Forelimb muscle (tissue), 1 donor: ENCODE measurements at places on chromosomes 1 and 21. TPM values are rescaled to one million over a fixed set of nuclear protein-coding genes. Genes with fewer than 3 reads are reported as not detected.

DNA sequence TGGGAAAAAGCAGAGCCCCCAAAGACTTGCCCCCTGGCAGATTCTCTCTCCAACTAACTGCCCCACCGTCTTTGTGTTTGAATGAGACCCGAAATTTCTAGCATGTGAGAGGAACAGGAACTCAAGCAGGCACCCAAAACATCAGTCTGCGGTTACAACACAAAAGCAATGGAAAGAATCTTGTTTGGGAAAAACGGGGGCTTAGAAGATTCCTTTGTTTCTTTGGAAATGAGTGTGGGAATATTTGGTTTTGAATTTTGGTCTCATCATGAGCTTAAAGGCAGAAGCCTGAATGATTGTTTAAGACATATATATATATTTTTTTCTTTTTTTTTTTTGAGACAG, 188.9 kb upstream of the TMEM51 start:
- no peak for DNase-seq

GRCh38 chr1:201282931-201283829, at the start of gene PKP1:
PKP1 (plus strand) TSS chr1:201283506; CDS start chr1:201283703, 197 bp downstream.
- no peak for DNase-seq

SAMD11 gene
- 5.6 TPM for polyA plus RNA-seq

DPYD gene
- 8.1 TPM for polyA plus RNA-seq

- no peak for DNase-seq
Measured at GRCh38 chr1:54107131-54107530, 45.7 kb downstream of the CDCP2 start.

GRCh38 chr1:19372602-19373001, 60.5 kb downstream of the SLC66A1 start:
- DNase-seq: no peak

- DNase-seq: no peak
Measured at GRCh38 chr1:5448486-5448885, 543.7 kb downstream of the NPHP4 start.

RXRG gene
- 58.1 TPM for polyA plus RNA-seq

DNA sequence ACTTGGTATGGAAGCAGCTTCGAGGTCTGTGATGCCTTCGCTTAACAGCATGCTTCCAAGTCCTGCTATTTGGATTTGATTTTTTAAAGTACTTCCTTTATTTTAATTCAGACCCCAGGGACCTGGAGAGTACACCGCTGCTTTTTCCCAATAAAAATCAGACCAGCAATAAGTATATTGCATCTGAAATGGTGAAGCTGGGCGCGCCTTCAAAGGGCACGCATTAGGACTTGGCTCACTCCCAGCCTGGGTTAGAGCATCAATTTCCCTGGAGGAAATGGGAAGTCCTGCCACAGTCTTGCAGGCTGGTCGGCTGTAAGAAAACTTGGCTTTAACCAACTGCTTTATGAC, 325.1 kb downstream of the RRAGC start:
- DNase-seq: no peak

- DNase-seq: no peak
Measured at GRCh38 chr1:2998503-2999100, 22.7 kb upstream of the ACTRT2 start.

DNA sequence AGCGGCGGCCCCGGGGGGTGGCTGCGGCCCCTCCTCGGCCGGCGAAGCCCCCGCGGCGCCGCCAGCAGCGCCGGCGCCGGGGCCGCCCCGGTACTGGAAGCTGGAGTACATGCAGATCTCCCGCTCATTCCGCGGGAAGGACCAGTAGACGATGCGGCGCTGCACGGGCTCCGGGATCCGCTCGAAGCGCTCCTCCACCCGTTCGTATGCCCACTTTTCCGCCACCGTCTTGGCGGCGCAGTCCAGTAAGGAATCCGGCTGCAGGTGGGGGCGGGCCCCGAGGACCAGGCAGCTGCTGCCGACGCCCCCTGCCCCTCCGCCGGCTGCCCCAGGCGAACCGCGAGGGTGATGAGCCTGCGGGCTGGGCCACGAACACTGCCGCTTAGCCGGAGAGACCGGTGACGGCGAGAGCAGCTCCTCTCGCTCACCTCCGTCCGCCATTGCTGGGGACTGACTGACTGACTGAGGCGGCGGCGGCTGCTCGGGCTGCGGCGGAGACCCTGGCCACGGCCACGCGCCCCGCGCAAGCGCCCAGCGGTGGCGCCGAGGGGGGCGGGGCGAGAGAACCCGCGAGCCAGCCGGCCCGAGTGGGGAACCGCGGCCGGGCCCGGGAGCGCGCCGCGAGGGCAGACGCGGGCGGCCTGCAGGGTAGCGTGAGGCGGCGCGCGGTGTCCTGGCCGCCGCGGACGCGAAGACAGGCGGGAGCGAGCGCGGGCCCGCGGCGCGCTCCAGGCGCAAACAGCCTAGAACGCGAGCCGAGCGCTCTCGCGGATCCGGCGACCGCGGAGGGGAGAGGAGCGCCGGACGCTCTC, at the start of gene ZSWIM5:
ZSWIM5 (minus strand) TSS at position 696 of the 812 bp plus-strand sequence; CDS start at position 441, 255 bp downstream.
- peak; percentile 63 for DNase-seq

GRCh38 chr21:34227386-34227852, 136.4 kb upstream of the KCNE2 start:
- DNase-seq: no peak

- DNase-seq: no peak
Measured at GRCh38 chr21:41966872-41967621, 13.2 kb upstream of the C2CD2 start.
